ENCODE measurements at places on chromosomes 5 and 9.
A peak's percentile ranks its signal among the peaks of the same experiment; 100 is the strongest.

DNA sequence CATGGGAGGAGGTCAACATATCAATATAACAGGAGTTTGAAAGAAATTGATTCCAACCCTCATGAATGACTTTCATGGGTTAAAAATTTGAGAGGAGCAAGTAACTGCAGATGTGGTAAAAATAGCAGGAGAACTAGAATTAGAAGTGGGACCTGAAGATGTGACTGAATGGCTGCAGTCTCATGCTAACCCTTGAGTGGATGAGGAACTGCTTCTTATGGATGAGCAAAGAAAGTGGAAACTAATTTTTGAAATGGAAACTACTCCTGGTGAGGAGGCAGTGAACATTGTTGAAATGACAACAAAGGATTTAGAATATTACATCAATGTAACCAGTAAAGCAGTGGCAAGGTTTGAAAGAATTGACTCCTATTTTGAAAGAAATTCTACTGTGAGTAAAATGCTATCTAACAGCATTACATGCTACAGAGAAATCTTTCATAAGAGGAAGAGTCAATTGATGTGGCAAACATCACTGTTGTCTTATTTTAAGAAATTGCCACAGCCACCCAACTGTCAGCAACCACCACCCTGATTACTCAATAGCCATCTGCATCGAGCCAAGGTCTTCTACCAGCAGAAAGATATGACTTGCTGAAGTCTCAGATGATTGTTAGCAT lies 1683.2 kb downstream of the MAT2B start:
- DNase-seq: no peak

DNA sequence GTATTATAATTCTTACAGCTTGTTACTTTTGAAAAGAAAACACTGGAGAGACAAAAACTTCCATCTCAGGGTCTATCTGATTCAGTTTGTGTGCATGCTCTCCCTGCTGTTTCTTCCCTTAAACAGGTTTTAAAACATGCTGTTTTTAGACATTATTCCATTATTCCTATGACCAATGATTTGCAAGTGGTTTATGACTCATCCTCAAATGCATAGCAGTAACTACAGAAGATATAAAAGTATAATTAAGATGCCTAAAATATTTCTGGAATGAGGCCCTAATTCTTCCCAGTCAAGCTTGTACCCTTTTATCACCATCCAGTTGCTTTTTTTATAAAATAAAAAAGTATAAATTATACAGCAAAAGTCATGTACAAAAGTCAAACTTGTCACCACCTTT lies 3.7 kb downstream of the DTWD2 start:
- DNase-seq: no peak

DNA sequence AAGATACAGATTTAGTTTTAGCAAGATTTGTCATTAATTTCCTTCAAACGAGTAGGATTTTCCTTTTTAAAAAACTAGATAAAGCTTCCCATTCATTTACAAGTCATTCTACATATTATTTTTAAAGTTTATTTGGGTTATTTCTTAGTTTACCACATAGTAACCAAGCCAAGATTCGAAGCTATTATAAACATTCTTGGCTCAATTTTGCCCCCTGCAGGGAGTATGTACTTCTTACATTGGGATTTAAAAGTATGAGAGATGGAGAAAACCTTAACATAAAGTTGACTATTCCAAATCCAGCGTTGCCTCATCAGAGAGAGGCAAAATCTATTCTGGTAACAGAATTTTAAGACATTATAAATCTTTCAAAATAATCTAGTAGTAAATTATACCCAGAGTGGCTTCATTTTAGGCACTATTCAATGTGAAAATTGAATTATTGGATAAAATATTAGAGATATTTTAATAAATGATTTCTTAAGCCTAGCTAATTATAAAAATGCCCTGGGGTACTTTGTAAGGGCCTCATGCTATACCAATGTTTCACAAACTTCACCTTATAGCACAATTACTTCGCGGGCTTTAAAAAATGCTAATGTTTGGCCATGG lies 39.1 kb downstream of the FBN2 start:
- no peak for DNase-seq

- peak; percentile 50 for DNase-seq
These were observed 19.2 kb upstream of the SHB start for GRCh38 chr9:38088006-38088925.

GRCh38 chr5:125587631-125588030 lies 835.6 kb upstream of the GRAMD2B start:
- DNase-seq: no peak

DNA sequence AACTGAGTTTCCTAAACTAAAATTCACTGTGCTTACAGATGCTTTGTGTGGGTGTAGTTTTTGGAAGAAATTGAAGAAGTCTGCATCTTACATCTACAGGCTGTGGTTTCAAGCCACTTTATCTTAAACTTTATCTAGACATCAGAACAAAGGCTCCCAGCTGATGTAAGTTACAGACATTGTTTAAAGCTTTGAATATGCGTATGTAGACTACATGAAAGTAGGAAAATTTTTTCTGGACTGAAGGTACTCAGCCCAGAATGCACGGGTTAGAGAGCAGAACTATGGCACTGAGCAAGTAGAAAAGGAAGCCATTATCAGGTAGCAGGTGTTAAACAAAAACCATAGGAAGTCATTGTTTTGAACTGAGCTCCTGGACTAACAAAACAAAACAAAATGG lies 185.4 kb downstream of the TTC39B start:
- DNase-seq: no peak

- no peak for DNase-seq
These were observed 288.9 kb upstream of the MPDZ start for GRCh38 chr9:13568405-13568804.

DNA sequence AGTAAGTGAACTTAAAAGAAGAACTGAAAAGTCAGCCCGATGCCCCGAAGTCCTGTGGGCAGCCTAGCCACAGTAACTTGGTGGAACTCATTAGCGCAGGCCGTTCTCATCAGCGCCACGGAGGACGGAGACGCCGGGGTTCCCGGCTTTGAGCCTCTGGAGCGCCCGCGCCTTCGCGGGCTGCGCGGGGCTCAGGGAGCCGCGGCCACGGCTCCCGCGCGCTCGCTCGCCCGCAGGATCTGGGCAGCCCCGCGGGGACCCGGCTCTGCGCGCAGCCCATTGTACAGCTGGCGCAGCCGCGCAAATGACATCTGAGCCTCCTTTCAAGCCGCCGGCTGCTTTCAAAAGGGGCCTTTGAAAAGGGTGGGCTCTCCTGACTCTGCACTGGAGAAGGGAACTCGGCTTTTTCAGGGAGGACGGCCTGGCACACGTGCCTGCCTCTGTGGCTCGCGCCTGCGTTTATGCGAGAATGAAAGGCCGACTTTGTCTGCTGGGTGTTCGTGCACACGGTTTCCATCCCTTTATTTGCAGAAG lies 40.7 kb downstream of the TLR4 start:
- no peak for DNase-seq

DNA sequence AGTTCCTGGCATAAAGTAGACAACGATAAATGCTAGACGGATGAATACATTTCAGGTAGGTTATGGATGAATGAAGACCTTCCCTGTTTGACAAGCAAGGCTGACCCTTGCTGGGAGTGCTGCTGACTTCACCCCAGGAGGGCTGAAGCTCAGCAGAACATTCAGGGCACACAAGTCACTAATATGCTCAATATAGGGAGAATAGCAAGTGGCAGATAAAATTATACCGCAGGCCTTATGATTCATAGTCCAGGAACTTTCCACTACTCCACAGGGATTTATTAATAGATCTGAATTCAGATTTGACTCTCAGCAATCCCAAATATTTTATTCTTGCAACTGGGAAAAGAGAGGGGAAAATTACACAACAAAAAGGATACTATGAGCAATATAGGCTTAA lies 38.2 kb upstream of the GRAMD2B start:
- DNase-seq: no peak

- DNase-seq: no peak
These were observed 25.3 kb upstream of the CAMSAP1 start for GRCh38 chr9:135932656-135933055.

GRCh38 chr9:113341712-113342410 lies 1.8 kb upstream of the WDR31 start:
- no peak for DNase-seq

GRCh38 chr9:85527331-85528020 lies 214.3 kb downstream of the AGTPBP1 start:
- DNase-seq: no peak

DNA sequence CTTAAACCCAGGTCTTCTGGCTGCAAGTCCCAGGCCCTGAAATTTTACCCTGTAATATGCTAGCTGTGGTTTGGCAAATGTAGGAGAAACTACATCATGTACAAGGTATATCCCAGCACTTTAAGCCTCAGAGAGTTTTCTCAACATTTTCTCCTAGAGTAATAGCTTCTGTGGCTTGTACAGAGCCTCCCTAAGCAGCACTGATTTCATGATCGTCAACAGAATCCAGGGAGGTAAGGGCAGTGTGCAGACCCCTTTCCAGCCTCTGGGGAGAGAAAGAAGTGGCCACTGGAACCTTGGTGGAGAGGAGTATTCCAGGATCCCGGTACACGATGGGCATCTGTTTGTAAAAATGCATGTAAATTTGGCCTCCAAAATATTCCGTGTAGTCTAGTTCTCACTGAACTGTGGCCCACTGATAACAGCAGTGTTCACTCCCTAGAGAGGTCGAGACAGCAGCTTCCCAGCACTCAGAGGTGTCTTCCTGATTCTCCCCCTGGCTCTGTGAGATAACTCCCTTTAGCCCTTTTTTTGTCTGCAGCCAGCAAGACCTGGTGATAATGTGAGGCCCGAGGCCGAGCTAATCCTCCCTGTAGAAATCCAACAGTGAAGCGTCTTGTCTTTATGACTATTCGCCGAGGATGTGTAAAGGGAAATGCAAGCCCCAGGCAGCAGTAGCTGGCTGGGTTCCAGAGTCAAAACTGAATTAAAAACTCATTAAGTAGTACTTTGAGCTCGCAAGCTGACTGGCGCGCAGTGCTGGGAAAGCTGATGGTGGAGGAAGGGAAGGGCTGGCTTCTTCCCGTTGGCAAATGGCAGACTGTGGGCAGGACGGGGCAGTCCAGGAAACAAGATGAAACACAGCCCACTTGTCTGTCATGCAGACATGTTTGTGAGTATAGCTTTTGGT lies 59.0 kb downstream of the MAP1B start:
- no peak for DNase-seq

DNA sequence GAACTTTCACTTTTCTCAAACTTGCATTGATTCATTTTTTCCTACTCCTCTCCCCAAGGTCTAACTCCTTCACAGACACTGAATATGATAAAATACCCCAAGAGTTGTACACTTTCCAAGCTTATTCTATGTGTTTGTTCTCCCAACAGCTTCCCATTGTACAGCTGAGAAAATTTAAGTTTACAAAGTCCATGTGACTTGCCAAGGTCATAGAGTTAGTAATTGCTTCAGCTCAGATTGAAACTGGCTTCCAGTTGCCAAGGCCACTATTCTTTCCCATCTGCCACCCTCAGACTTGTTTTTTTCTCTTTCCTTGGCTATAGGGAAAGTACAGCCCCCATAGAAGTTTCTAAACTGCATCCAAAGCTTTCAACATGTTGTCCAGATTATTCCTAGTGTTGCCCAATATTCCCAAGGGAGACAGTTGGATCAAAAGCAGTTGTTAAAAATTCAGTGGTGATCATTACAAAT lies 34.8 kb downstream of the TNFSF8 start:
- no peak for DNase-seq

GRCh38 chr9:89759572-89759971 lies 154.8 kb downstream of the GADD45G start:
- DNase-seq: no peak

DNA sequence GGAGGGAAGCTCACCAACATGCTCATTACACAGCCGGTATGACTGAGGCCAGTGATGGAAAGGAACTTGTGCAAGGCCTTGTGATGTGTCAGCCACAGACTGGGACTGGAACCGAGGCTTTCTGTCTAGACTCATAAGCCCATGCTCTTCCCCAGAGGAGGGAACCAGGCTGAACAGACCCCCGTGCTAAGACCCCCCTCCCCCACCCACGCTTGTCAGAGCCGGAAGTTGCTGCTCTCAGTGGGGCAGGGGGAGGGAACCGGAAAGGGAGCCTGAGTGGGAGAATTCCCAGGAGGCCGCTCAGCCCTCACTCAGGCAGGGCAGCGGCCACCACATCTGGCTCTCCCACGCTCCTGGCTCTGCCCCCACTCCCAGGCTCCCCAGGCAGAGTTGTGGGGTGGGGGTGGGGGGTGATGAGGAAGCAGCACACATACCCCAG lies 4.1 kb upstream of the PDGFRB start:
- DNase-seq: no peak

GRCh38 chr5:160064995-160065614 lies 54.1 kb downstream of the PWWP2A start:
- no peak for DNase-seq

- no peak for DNase-seq
These were observed 70.2 kb upstream of the ELL2 start for GRCh38 chr5:96031811-96032261.

- no peak for DNase-seq
These were observed 53.6 kb upstream of the SLC1A3 start for GRCh38 chr5:36552651-36553393.

- DNase-seq: no peak
These were observed 5.1 kb upstream of the AHRR start for GRCh38 chr5:316210-317085.

- no peak for DNase-seq
These were observed 472.6 kb downstream of the ENC1 start for GRCh38 chr5:74167930-74168315.

GRCh38 chr5:61817472-61818326 lies 485.6 kb downstream of the ZSWIM6 start:
- DNase-seq: no peak

DNA sequence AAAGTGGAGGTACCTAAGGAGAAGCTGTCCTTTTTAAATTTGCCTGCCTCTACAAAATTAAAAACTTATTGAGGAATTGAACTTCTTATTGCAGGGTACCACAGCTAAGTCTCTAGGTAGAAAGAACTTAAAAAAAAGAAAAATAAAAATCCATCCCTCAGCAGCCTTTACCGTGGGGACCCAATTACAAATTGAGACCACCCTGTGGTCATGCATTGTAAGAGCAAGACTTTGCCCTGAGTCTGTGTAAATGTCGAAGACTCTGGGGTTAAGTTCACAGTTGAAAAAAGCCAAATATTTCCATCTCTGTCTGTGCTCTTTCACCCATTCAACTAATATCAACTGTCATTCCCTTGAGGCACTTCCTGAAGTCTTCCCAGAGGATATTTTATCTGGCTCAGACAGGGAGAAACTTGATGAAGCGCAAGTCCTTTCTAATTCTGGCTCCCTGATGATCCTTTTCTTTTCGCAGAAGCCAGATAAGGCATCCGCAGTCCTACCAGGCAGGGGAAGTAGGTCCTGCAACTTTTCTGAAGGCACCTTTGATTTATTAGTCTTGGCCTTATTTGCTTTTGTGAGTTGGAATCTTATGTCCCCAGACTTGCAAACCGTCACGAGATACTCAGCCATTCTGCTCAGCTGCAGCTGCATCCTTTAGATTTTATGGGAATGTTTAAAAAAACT lies 323.8 kb upstream of the WWC1 start:
- no peak for DNase-seq
